HFF-Myc (cell line): ENCODE measurements at places on chromosomes 12 and 14.

DNA sequence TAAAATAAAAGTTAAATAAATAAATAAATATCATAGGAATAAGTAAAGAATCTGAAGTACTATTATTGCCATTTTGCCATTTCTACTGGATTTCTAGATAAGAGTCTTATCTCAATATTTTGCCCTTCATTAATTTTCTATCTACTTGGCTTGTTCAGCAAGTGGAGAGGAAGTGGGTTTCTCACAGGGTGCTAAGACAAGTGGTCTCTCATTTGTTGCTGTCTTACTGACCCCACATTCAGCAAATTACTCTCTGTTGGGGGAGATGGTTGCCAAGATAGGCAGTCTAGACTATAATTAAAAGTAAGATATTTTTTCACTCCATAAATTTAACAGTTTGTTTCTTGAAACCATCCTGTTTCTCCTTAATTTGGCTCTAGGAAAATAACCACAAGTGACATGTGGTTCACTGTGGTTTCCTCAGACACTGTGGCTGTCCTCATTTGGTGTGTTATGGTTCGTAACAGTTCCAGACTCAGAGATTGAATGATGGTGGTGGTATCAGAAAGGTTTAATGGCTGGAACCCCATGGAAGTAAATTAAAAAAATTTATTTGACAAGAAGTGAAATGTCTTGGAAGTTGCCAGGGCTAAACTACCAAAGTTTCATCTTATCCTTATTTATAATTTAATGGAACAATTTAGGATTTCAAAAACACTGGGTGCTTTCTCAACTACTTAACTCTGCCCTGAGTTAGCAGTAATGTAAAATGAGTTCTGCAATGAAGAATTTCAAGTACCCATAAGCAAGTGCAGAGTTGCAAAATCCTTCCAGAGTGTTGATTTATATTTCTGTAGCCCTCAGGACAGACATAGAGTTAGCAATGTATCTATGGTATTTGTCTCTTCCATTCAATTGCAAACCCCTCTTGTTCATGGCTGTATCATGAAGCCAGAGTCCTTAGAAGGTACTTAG is 214.8 kb downstream of the MSRB3 start:
- DNase-seq: no peak

DNA sequence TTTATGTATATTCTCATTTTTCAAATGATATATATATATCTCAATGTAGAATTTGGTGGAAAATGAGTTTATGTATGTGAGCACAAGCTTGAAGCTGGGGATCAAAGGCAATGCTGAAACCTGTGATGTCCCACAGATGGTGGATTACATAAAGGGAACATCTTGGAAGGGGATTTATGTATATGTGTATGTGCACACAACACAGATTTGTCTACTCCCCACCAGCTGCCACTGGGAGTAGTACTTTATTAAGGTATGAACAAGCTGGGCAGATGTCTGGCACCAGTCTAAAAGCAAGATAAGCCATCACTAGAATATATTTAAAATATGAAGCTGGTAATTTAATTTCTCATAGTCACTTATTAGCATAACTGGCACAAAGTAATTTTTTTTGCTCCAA is 895.6 kb downstream of the SLC6A15 start:
- no peak for DNase-seq

GRCh38 chr12:76520348-76520747 is 39.2 kb downstream of the OSBPL8 start:
- peak; percentile 11 for DNase-seq

- peak; percentile 42 for DNase-seq
These were observed 10.3 kb upstream of the PGAM5 start for GRCh38 chr12:132700212-132700822.

- no peak for DNase-seq
These were observed 217.0 kb downstream of the KIF26A start for GRCh38 chr14:104355101-104356019.

DNA sequence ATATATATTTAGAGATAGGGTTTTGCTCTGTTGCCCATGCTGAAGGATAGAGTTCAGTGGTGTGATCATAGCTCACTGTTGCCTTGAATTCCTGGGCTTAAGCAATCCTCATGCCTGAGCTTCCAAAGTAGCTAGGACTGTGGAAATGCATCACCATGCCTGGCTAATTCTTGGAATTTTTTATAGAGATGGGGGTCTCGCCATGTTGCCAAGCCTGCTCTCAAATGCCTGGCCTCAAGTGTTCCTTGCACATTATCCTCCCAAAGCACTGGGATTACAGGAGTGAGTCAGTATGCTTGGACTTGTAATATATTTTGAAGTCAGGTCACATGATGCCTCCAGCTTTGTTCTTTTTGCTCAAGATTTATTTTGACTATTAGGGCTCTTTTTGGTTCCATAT is 178.0 kb downstream of the RPAP3 start:
- no peak for DNase-seq

DNA sequence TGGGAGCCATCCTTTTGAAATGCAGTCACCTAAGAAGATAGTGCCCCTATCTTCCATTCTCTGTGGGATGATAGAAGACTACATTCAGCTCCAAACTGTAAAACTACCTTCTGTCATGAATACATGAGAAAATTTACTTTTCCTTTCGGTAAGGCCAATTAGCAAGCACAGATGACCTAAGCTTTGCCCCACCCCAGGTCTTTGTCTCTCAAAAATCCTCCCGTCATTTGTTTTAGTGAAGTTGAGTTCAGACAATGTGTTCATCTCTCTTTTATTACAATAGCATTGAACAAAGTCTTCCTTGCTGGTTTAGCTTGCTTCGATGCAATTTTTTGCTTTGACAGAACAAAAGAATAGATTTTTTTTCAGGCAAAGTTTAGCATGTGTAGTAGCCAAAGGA is 18.2 kb upstream of the FSCB start:
- DNase-seq: no peak

GRCh38 chr14:105477660-105478397 is 3.2 kb downstream of the CRIP2 start:
- DNase-seq: no peak

DNA sequence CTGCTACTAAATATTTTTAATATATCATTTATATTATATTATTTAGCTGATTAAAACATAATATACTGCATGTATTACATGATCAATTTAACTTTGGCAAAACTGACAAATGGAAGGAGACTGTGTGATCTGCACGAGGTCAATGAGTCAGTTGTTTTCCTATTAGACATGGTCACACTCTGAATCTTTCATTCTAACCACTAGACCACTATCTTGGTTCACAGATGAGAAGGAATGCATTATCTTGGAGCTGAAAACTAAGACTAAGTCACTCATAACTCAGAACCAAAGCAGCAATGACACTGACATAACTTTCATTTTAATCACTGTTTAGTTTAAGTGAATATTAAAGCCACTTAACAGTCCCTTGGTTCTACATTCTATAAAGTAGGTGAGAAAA is 37.4 kb downstream of the GNPTAB start:
- no peak for DNase-seq

- no peak for DNase-seq
These were observed 210.8 kb downstream of the CNTN1 start for GRCh38 chr12:40903040-40903439.

GRCh38 chr12:57242691-57243454 is 8.1 kb downstream of the STAC3 start:
- no peak for DNase-seq

DNA sequence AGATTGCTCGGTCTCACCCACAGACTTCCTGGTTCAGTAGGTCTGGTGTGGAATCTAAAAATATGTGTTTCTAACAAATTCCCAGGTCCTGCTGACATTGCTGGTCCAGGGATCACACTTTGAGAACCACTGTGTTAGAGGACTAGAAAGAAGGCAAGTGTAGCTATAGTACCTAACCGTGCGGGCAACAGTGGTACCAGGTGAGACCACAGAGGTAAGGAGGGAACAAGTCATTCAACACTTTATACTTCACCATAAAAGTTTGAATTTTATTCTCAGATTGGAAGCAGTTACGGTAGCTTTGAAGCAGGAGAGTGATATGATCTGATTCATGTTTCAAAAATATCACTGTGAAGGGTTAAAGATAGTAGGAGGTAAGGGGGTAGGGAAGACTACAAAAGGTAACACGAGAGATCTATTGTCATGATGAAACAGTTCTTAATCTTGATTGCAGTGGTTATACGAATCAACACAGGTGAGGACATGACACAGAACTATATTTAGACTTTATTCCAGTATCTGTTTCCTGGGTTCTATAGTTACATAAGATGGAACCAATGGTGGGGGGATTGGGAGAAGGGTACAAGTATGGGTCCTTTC is 73.5 kb downstream of the CDK17 start:
- DNase-seq: no peak

DNA sequence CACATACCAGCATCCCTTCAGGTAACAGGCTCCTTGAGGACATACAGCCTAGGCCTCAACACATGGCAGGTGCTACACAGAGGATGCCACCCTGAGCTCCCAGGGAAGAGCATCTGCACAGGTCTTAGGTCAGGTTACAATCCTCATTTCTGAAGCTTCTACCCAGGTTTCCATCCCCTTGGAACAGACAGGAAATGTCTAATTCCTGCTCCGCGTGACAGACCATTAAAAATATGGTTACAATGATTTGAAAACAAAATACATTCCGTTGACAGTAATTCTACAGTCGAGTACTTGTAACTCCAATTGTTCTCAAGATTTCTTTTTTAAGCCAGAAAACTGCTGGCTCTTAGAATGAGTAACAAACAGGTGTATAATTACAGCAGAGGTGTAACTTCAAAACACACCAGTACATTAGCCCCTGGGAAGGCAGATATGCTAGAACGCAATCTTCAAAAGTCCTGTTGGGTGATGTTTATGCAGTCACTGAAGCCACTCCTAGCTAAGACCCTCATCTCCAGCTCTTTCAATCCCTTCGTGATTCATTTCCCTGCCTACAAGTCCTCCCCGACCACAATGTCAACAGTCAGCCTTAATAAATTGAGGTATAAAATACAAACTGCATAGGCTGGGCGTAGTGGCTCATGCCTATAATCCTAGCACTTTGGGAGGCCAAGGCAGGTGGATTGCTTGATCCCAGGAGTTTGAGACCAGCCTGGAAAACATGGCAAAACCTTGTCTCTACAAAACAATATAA is 11.6 kb downstream of the SETD3 start:
- no peak for DNase-seq

- DNase-seq: no peak
These were observed 586 bp downstream of the TTC6 start for GRCh38 chr14:37595809-37596621.

- no peak for DNase-seq
These were observed 116.0 kb downstream of the PRICKLE1 start for GRCh38 chr12:42473561-42473960.

GRCh38 chr14:94844593-94845152 is 74.8 kb upstream of the GSC start:
- DNase-seq: no peak

- no peak for DNase-seq
These were observed 806.8 kb downstream of the AACS start for GRCh38 chr12:125871811-125872594.

DNA sequence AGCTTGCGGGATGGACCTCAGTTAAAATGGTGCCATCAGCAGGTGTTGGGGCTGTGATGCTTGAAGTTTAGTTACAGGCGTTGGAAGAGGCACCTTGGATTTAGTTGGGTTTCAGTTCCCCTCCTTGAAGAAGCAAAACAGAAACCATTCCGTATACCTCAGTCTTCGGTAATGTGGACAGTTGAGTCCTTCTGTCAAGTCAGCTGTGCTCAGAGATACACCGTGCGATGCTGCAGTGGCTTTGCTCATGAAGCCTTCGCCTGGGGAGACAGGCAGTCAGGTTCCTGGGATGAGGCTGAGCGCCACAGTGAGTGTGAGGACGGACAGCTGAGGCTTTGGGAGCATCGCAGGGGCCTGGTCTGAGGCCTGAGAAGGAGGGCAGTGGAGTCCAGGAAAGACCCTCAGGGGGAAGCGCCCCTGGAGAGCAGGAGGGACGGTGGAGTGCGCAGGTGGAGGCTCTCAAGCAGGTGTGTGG is 7.4 kb downstream of the RAN start:
- DNase-seq: no peak

GRCh38 chr12:123115409-123116121 is 35.3 kb downstream of the PITPNM2 start:
- DNase-seq: peak; percentile 47

GRCh38 chr14:61229475-61229888 is 51.7 kb downstream of the TMEM30B start:
- DNase-seq: no peak

GRCh38 chr12:118219106-118219505 is 83.2 kb downstream of the PEBP1 start:
- no peak for DNase-seq

DNA sequence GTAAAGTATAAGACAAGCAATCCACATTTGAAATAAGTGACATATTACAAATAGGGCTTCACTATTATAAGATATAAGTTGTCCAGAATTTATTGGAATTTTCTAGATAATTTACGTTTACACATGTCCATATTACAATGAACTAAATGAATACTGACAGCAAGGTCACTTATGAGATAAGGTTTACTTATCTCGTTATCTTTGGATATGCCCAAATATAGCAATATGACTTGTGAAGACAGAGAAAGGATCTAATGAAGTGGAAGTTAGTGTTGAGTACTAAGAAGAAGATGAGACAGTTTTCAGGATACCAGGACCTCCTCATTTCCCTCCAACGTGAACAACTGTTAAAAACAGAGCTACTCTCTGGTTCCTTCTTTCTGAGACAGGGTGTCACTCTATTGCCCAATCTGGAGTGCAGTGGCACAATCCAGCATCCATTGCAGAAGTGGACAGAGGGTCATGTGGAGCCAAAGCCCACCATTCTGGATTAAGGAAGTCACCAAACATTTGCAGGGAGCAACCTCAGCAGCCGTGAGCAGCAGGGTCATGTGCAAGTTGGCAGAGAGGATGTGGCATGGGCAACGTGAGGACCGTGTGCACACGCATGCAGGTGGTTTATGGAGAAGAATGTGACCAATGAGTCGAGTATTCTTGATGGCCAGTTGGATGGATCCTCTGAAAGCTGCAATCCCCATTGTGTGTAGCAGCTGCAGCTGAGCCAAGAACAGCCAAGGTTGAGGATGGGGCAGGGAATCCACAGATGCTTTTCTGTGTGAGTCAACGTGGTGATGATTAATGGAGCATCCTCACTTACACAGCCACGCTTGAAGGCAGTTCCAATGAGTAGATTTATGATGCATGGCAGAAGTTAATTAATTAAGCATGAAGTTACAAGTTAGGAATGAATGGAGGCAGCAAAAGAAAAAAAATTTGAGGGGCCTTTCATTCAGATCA is 111.0 kb downstream of the BICD1 start:
- peak; percentile 55 for DNase-seq

GRCh38 chr14:54529811-54530210 is 20.1 kb downstream of the CGRRF1 start:
- peak; percentile 36 for DNase-seq

GRCh38 chr14:75559451-75560222 is 18.8 kb upstream of the FLVCR2 start:
- DNase-seq: no peak
